ENCODE measurements at places on chromosomes 6 and 20.

- DNase-seq: no peak
These were observed 42.3 kb upstream of the HMGCLL1 start for GRCh38 chr6:55621244-55621643.

GRCh38 chr6:11705069-11705468 is 73.5 kb downstream of the ADTRP start:
- no peak for DNase-seq

- DNase-seq: no peak
These were observed 38.0 kb downstream of the CDYL start for GRCh38 chr6:4814212-4814611.

- DNase-seq: no peak
These were observed 204.7 kb upstream of the EXOC2 start for GRCh38 chr6:897528-898207.

DNA sequence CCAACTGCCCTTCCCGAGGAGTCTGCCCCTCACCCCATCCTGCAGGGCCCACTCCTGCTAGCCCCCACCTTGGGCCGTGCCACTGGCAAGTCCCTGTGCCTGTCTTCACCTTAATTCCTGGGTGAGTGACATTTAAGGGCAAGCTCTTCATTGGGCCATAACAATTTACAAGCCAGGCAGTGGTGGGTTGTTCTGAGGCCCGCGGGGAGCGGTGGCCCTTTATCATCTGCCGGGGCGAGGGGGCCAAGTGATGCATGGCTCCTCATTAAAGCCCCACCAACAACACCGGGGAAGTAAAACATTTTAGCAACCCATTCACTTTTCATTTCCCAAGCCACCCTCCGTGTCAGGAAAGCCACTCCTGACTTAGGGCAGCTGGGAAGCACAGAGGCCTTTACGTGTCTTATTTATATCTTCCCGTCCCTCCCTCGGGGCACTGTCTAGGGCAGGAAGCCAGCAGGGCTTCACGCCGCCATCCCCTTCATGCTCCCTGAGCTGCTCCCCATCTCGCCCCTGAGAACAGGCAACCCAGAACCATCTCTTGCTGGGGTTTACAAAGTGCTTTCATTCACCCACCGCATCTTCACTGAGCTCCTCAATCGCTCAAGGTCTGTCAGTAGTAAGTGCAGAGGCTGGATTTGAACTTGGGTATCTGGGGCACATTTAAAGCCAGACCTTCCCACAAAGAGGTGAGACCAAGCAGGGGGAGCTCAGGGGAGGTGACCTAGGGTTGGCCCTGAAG is 55.5 kb upstream of the CCDC167 start:
- DNase-seq: no peak

DNA sequence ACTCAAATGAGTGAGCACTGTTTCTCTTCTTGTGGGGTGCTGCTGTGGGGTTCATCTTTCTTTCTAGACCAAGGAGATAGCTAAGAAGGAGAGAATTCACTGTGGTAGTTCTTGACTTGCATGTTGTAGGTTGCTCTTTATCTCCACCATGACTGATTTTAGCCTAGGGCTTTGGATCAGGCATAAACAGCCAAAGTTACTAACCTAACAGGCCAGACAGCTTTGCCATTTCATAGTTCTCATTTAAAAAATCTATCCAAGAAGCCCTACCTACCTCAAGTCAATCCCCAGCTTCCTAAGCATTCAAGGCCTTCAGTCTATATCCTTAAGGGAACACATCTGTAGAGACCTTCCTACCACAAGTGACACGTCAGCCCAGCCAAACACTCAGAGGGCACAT is 107.9 kb upstream of the CARMIL1 start:
- no peak for DNase-seq

GRCh38 chr6:25465941-25466340 is 186.1 kb upstream of the SCGN start:
- no peak for DNase-seq
